ENCODE measurements at places on chromosomes 5 and 9. TPM values are rescaled to one million over a fixed set of nuclear protein-coding genes. Genes with fewer than 3 reads are reported as not detected.

DNA sequence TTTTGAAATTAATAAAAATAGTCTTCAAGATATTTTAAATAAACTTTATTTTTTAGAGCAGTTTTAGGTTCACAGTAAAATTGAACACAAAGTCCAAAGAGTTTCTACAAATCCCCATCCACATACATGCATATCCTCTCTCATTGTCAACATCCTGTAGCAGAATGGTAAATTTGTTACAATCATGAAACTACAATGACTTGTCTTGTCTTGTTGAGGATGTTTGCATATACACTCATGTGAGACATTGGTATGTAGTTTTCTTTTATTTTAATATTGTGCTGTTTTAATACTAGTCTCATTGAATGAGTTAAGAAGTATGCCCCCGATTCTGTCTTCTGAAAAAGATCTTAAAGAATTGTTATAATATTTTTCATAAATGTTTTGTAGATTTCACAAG is 447.0 kb upstream of the EDIL3 start:
- no peaks in the 10 kb centered on the region for H3K27me3 ChIP-seq
- H3K27ac ChIP-seq: no peak overlapping the region
- DNase-seq: no peak

- H3K27ac ChIP-seq: no peak overlapping the region
- peaks cover 4% of the 10 kb centered on the region for H3K27me3 ChIP-seq
- H3K36me3 ChIP-seq: no peaks in the 10 kb centered on the region
Measured at GRCh38 chr5:168209244-168209995, 82.0 kb upstream of the WWC1 start.

DNA sequence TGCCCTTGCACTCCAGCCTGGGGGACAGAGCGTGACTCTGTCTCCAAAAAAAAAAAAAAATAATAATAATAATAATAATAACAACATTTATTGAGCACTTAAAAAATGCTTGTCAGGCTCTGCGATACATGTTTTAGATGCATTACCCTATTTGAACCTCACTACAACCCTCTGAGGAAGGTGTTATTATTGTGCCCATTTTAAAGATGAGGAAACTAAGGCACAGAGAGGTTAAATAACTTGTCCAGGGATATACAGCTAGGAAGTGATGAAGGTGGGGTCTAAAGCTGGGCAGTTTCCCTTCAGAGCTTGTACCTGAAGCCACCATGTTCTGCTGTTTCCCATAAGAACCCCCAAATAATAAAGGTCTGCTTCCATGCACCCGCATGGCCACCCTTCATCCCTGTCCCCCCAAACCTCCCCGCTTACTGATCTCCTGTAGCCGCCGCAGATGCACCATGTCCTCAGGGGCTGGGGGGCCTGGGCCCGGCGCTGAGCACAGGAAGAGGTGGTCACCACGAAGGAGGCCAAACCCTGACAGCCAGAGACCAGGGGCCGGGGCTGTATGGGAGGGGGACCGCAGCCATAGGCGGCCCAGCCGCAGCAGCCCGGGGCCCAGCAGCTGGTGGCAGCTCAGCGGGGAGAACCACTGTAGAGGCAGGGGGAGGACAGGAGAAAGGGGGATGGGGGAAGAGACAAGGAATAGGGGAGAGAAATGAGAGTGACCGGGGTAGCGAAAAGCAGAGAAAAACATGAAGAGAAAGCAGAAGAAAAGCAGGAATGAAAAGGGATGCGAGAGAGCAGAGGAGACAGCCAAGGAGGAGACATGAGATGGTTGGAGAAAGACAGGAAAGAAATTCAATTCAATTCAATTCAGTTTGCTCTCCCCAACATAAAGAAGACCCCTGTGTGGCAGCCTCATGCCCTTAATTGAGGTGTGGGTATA is 15.1 kb upstream of the FCHSD1 start:
- DNase-seq: no peak
- no peaks in the 10 kb centered on the region for H3K27me3 ChIP-seq
- no peak overlapping the region for H3K27ac ChIP-seq
- H3K4me3 ChIP-seq: no peak overlapping the region
- H3K36me3 ChIP-seq: no peaks in the 10 kb centered on the region
- peaks cover 3% of the 10 kb centered on the region for H3K4me1 ChIP-seq

DNA sequence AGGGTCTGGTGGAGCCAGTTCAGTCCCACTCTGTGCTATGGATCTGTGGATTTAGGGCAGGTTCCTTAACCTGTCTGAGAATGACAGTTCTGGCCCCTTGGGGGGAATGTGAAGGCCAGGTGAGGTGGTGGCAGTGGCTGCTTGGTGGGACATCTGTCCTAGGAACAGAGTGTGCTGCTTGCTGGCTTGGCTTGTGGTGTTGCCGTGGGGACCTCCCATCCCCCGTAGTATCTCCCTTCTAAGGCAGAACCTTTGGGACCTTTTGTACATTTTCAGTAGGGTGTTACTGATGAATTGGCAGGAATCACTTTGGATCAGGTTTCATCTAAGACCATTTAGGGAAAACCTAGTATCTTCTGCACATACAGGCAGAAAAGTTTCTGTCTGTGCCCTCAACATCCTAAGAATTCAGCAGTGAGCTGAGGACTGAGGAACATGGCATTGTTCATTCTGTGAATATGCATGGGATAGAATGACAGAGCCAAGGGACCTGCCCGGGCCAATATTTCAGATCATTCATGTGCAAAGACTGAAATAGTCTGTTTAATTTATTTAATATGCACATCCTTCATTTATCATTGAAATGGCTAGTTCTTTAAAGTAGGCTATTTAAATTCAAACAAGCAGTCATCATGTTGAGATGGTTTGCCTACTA is 64.6 kb downstream of the WNK2 start:
- no peak for DNase-seq
- no peak overlapping the region for H3K27ac ChIP-seq
- no peaks in the 10 kb centered on the region for H3K4me1 ChIP-seq
- no peaks in the 10 kb centered on the region for H3K36me3 ChIP-seq
- no peak overlapping the region for H3K4me3 ChIP-seq

GRCh38 chr9:133471551-133472276 is 7.2 kb downstream of the SLC2A6 start:
- H3K36me3 ChIP-seq: no peaks in the 10 kb centered on the region
- no peak overlapping the region for H3K4me3 ChIP-seq
- no peaks in the 10 kb centered on the region for H3K4me1 ChIP-seq
- no peaks in the 10 kb centered on the region for H3K27me3 ChIP-seq
- no peak for DNase-seq
- H3K27ac ChIP-seq: no peak overlapping the region

- H3K27me3 ChIP-seq: no peaks in the 10 kb centered on the region
- DNase-seq: no peak
- H3K4me3 ChIP-seq: no peak overlapping the region
- no peaks in the 10 kb centered on the region for H3K4me1 ChIP-seq
- no peak overlapping the region for H3K27ac ChIP-seq
Measured at GRCh38 chr9:119004618-119004990, 364.6 kb downstream of the BRINP1 start.

DNA sequence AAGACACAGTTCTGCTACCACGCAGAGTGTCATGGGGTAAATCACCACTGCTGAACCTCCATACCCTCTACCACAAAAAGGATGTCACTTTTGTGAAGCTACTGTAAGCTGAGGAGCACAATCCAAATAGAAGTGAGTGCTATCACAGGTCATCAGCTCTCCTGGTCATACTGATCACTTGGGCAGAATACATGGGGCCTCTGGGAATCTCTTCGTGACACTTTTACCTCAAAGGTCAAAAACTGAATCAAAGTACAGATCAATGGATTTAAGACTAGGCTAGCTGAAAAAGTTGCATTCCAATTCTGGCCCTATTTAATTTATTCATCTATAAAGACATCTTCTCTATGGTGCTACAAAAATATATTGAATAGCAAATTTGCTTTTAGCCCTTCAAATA is 115.5 kb downstream of the MPDZ start:
- no peaks in the 10 kb centered on the region for H3K27me3 ChIP-seq
- no peak overlapping the region for H3K4me3 ChIP-seq
- no peak for DNase-seq
- no peak overlapping the region for H3K27ac ChIP-seq
- no peaks in the 10 kb centered on the region for H3K36me3 ChIP-seq

- no peak overlapping the region for H3K27ac ChIP-seq
- H3K27me3 ChIP-seq: no peaks in the 10 kb centered on the region
- no peak for DNase-seq
Measured at GRCh38 chr5:6902597-6902996, 189.4 kb downstream of the TENT4A start.

GRCh38 chr5:56606192-56606591 is 209.2 kb upstream of the MAP3K1 start:
- no peaks in the 10 kb centered on the region for H3K36me3 ChIP-seq
- no peak overlapping the region for H3K27ac ChIP-seq
- no peak overlapping the region for H3K4me3 ChIP-seq
- H3K27me3 ChIP-seq: no peaks in the 10 kb centered on the region
- DNase-seq: no peak

GRCh38 chr9:81534138-81534875 is 155.0 kb downstream of the TLE1 start:
- no peak for DNase-seq
- H3K4me3 ChIP-seq: no peak overlapping the region
- H3K36me3 ChIP-seq: no peaks in the 10 kb centered on the region
- no peak overlapping the region for H3K27ac ChIP-seq

DNA sequence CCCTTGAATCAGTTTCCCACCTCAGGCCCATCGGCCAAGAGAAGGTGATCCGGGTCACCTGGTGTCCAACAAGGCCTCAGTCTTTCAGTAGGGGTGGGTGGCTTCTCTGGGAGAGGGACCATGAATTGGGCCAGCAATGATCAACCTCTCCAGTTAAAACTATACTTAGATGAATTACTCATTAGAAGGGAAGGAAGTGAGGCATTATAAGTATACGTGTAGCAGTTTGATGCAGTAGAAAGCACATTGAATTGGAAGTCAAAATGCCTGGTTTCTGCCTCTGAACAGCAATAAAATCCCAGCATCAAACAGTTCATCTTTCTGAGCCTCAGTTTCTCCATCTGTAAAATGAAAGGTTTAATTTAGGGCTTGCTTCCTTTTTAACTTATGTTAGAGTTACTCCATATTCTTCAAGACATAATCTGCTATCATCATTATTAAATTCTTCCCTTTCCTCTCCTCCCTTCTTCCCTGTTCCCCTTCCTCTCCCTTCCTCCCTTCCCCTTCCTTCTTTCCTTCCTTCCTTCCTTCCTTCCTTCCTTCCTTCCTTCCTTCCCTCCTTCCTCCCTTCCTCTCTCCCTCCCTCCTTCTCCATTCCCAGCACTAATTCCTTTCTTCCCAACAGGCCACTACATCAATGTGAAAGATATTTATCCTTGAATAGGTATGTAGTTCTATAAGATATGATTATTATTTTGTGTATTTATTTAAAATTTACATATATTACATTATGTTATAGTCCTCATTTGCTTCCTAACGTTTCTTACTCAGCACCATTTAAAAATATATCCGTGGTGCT is 18.6 kb upstream of the TMEM174 start:
- H3K36me3 ChIP-seq: no peaks in the 10 kb centered on the region
- no peak overlapping the region for H3K27ac ChIP-seq
- H3K4me1 ChIP-seq: peaks cover 3% of the 10 kb centered on the region

Gene C9orf152
- not detected for polyA plus RNA-seq

Gene FCN2
- polyA plus RNA-seq: not detected

Gene TERT
- not detected for polyA plus RNA-seq

Gene PRUNE2
- not detected for polyA plus RNA-seq
